Neural crest cell (in vitro differentiated cells): ENCODE measurements at places on chromosomes 2 and 18. TPM values are rescaled to one million over a fixed set of nuclear protein-coding genes. Genes with fewer than 3 reads are reported as not detected.

DNA sequence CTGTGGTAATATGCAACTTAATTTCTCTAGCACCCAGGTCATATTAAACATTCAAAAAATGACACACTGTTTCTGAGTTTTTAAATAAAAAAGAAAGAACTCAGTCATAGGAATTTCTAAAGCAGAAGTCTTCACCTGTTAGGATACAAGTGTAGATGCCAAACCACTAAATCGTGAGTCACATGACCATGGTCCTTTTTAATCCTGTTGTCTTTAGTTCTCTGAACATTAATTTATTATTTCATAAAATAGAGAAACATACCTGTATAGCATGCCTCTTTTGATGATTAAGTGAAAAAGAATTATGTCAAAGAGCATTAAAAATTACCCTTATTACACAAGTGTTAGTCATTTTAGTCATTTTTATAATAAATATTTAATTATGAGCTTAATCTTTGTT lies 398.8 kb downstream of the CCDC85A start:
- no peak for DNase-seq

GRCh38 chr18:69956057-69956456 lies 8.4 kb upstream of the CD226 start:
- no peak for DNase-seq

Gene CPO
- total RNA-seq: 0.25 and 0.47 TPM in 2 replicates

Gene ABCG5
- total RNA-seq: not detected in 2 replicates
